ENCODE measurements at places on chromosomes 5 and 9.

- no peak for DNase-seq
These were observed 20.3 kb upstream of the OSMR start for GRCh38 chr5:38825494-38825893.

GRCh38 chr9:109812331-109812730 lies 32.3 kb downstream of the PALM2AKAP2 start:
- DNase-seq, result no peak

- DNase-seq, result no peak
These were observed 94.4 kb upstream of the IFNE start for GRCh38 chr9:21576331-21577189.

GRCh38 chr9:20561531-20561930 lies 60.8 kb downstream of the MLLT3 start:
- no peak for DNase-seq

- no peak for DNase-seq
These were observed 273.8 kb upstream of the TARS1 start for GRCh38 chr5:33166948-33167347.

DNA sequence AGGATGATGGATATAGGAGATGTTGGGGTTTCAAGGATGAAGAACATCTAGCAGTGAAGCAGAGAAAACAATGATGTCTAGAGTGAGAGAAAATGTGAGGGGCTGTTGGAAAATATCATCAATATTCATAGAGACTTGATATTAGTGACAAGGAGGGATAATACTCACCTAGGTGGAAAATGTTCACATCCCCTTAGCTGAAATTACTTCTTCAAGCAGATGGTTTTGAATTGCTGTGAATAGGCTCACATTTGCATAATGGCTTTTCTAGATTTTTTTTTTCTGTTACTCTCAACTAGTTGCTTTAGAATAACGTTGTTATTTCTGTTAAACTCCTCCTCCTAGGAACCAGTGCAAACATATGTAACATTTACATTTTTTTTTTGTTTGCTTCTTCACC lies 61.6 kb upstream of the MAP1B start:
- no peak for DNase-seq
